ENCODE measurements at places on chromosomes 2 and 18.

DNA sequence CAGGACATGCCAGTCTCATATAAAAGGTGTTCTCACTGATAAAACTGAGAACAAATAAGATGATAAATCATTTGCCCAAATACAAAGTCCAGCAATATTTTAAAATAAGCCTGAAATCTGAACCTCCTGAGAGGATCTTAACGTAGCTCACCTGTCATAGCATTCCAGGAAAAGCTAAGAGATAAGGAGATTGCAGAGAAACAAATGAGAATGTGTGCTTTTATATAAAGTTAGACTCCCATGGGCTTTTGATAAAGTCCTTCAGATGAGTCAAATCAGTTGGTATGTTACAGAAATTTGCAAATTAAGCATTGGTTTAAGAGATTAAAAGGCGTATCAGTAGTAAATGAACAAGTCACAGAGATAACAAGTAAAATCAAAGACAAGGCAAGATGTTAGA, 452.9 kb upstream of the CHAC2 start:
- DNase-seq = no peak

DNA sequence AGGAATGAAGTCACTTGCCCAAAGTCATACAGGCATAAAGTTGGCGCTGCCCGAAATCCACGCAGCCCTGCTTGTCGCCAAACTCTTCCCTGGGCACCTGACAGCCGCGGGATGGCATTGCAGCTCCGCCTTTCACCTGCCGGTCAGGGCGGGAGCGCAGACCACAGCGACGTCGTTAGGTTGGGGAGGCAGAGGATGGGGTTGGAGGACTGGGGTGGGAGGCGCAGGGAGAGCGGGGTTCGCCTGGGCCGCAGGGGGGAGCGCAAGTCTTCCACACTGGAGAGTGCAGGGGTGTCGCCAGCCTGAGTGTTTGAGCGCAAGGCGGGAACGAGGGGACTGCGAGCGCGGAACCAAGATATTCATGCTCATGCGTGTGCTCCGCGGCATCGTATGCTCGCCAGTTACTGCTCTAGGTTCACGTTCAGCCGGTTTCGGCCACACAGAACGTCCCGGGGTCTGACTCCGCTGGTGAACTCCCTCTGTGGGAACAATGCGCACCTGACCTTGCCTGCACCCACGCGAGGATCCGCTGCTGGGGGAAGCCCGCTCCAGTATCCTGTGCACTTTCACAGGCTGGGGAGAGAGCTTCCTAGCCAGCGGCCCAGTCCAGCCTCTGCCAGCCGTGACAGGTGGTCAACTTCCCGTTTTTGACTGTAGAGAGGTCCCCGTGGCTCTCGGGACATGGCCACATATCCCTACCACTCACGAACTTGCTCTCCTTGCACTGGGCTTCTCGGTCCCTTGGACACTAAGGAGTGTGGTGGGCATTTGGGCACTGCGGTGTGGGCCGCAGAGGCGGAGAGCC, 767 bp upstream of the NPPC start:
- no peak for DNase-seq

DNA sequence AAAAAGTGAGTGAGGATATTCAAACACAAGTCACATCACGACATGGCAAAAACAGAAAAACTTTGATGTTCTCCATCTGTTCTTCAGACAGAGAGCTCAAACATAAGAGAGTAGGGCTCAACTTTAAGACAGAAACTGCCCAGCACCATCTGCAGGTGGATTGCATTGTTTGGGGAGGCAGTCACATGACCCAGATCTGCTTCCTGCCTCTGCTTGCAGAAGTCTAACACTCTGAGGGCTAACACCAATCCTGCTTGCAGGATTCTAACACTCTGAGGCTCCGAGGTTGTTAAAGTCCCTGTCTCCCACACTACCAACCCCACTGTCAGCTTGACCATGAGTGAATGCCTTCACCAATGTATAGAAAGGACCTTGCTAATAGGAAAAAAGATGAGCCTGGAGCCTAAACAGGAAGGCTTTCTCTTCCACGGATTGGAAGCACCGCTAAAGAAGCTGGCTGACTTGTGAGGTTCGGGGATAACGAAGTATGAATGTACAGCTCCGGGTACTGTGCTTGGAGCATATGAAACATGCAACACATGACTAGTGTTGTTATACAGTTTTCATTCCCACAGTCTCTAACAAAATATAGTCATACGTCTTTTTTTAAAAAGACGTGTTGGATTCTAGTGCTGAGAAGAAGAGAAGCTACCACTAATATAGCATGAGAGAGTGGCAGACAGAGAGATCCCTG, 176.6 kb upstream of the CREB1 start:
- DNase-seq = no peak

- no peak for DNase-seq
Observed at GRCh38 chr2:175832866-175833265, 169.2 kb downstream of the LNPK start.

- no peak for DNase-seq
Observed at GRCh38 chr18:13235421-13235831, 16.9 kb downstream of the LDLRAD4 start.

GRCh38 chr2:42296226-42296625, 64.8 kb downstream of the COX7A2L start:
- DNase-seq = no peak

DNA sequence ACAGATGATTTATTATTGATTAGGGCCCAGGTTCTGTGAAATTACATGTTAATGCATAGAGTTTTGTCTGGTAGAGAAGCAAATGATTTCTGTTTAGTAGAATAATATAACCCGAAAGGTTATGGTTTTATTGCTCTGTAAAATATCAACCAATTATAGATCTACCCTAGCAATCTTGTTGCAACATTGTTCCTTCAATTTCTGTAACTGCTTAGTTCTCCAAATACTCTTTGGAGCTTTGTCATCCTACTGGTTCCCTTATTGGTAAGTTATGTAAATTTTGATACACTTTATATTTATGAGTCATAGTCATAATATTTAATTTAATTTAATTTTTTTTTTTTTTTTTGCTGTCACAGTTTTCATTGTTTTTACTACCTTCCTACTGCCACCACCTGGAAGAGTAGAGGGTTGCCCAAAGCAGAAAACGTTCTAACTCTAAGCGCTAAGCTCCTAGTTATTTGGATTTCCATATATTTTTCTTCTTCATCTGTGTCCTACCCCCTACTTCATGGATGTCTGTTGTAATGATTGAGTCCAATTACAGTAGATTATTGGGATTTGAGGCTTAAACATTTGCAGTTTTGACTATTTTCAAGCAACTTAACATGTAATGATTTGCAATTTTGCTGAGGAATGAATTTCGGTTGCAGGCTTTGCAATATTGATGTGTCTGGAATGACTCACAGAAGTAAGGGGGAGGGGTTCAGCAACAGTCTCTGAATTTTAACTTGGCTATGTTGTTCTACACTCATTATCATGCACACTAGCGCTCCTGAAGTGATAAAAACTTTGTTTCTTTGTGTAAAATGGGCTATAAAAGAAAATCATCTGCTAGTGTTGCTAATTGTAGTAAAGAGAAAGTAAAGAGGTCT, 51.1 kb downstream of the NABP1 start:
- DNase-seq = no peak

GRCh38 chr2:12005886-12006681, 259.7 kb downstream of the LPIN1 start:
- DNase-seq = no peak

DNA sequence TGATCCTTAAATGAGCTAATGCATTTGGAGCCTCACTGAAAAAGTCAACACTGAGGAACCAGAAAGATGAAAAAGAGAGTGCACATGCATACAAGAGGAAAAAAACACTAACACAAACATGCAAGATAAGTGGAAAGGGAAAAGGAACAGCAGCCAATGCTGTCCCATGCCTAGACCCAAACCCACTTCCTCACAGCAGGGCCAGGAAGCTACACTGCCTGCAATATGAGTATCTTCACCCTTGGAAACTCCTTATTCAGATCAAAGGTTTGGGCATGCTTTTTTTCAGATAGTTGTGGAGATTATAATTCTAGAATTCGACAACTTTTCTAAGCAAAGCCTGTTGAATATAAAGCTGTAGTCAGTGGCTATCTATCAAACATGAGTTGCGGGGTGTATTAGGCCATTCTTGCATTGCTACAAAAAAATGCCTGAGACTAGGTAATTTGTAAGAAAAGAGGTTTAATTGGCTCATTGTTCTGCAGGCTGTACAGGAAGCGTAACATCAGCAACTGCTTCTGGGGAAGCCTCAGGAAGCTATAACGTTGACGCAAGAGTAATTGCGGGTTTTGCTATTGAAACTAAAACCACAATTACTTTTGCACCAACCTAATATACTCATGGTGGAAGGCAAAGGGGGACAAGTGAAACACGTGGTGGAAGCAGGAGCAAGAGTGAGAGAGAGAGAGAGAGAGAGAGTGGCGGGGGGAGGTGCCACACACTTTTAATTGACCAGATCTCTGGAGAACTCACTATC, 138.2 kb downstream of the MBD2 start:
- no peak for DNase-seq

DNA sequence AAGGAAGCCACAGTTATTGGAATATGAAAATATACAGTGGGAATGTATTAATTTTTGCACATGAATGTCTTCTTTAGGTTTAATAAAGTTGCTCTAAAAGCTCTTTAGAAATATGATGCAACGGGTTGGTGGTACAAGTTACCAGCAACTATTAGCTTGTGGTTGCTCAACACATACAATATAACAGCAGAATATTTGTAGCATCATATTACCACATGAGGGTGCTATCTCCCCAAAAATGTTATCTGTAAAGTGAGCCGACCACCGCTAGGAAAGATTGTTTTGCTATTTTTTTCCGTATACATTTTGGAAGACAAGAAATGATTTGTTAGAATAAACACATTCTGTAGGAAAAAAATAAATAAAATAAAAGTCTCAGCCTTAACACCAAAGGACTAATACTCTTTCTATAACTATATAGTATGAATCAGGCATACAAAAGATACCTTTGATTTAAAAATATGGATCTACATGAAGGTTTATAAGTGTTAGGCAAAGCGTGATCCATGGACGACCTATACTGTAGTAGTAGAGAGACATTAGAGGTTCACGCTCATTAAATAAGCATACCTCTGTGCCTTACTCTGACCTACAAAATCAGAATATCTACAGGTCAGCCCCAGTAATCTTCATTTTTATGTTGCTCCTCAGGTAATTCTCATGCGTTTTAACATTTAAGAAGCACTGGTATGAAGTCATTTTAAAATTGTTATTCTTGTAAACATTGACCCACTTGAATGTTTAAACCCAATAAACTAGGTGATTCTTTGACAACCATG, 1110.6 kb upstream of the ACVR2A start:
- DNase-seq = no peak

DNA sequence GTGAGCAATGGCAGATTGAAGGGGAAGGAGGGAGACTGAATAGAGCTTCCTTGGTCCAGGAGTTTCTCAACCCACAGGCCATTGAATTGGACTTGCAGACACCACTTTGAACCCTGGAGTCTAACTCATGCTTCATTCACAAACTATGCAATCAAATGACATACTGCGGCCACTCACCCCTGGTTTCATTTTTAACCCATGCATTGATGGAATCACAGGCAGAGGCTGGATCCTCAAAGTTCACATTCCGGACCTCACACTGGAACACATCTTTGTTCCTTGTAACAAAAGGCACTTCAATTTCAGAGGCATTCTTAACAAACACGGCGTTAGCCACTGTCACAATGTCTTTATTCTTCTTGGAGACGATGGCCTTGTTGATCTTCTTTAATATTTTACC, 40.7 kb downstream of the MRPL44 start:
- no peak for DNase-seq

DNA sequence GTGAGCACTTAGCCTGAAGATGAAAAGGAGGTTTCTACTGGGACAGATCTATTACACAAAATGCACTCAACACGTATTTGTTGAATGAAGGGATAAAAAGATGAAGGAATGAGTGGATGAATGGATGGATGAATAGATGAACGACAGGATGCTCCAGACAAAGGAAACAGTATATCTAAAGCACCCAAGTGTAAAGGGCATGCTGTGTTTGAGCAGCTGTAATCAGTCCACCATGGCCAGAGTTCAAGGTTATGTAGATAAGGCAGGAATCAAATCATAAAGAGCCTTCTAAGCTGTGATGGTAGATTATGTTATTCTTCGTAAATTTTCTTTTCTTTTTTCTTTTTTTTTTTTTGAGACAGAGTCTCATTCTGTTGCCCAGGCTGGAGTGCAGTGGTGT, 213.8 kb upstream of the FBXO11 start:
- DNase-seq = no peak

GRCh38 chr18:49100226-49100968, 149.6 kb upstream of the SMAD7 start:
- no peak for DNase-seq

Measured in ecto neural progenitor cell (in vitro differentiated cells).